Occipital lobe (tissue), 3 donors: ENCODE measurements at places on chromosomes 1 and 21.

DNA sequence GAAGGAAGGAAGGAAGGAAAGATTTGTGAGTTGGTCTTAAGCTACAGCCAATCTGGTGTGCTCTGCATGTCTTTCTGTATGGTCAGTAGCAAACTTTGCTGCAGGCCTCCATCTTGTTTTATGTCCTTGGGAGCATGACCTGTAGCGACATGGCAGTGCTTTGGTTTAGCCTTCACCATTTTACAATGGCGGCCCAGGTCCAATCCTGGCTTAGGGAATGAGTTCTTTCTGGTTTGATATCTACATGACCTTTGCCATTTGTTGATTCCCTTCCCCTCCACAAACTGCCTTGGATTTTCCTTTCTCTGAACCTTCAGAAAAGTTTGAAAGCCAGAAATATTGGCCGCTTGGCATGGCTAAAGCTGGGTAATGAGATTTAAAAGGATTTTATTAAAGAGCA lies 30.5 kb upstream of the TSPEAR start:
- no peak for DNase-seq

- no peak for DNase-seq
Measured at GRCh38 chr1:49694251-49694827, 329.4 kb downstream of the AGBL4 start.

GRCh38 chr1:96073100-96073499 lies 648.5 kb upstream of the PTBP2 start:
- DNase-seq, result no peak

DNA sequence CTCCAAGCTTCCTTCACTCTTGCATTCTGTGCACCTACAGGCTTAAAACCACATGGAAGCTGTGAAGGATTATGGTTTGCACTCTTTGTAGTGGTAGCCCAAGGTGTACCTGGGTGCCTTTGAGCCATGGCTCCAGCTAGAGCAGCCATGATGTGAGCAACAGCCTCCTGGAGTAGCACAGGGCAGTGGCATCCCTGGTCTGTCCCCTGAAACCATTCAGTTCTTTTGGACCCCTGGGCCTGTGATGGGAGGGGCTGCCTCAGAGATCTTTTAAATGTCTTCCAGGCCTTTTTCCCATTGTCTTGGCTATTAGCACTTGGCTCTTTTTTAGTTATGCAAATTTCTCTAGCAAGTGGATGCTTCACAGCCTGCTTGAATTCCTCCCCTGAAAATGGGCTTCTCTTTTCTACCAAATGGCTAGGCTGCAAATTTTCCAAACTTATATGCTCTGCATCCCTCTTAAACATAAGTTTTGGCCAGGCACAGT lies 47.4 kb downstream of the CLCA4 start:
- no peak for DNase-seq

- no peak for DNase-seq
Measured at GRCh38 chr1:33328817-33329216, 7.9 kb upstream of the A3GALT2 start.

DNA sequence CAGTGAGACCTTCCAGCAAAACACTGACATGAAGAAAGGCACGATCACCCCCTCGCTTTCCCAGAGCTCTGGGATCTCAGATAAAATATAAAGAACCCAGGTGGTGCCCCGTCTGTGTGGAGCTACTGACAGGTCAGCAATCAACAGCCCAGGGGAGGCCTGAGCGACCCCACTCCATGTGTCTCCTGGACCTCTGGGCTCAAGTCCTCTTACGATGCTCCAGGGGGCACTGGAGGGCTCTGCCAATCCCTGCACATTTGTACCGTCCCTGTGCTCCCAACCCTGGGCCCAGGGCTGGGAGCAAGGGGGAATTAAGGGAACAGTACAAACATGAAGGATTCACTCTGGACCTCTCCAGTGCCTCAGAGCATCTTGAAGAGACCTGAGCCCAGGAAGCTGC lies 12.5 kb downstream of the S100A7A start:
- DNase-seq, result no peak

DNA sequence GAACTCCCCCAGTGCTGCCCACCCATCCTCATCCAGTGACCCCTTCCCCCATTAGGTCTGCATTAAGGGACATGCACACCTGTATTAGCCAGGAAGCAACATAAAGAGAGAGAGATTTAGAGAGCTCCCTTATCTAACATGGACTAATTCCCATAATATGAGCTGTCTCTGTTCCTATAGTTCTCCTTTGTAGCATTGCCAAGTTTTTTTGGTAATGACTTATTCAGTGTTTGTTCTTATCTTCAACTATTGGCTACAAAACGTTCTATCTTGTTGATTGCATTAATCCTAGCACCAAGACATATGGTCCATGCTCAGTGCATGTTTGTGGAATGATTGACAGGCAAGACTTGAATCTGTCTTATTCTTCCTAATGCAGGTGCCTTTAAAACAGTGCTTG lies 264.0 kb downstream of the ADGRL2 start:
- no peak for DNase-seq

DNA sequence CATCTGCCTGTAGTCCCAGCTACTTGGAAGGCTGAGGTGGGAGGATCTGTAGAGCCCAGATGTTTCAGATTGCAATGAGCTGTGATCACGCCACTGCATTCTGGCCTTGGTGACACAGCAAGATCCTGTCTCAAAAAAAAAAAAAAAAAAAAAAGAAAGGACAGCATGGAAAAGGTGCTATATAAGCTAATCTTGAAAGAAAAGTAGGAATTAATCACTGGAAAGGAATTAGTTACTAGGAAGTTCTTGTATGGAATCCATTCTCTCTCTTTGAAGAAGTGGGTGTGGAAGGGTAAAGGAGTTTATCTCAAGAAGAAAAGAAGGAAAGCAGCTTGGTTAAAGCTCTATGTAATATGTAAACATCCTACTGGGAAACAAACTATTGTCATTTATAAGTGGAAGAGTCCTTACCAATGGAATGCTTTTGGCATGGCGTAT lies 339.2 kb downstream of the DPYD start:
- no peak for DNase-seq

GRCh38 chr21:25944082-25944481 lies 209.3 kb downstream of the GABPA start:
- no peak for DNase-seq
